Forelimb muscle (tissue), 1 donor: ENCODE measurements at places on chromosomes 11 and 22. TPM values are rescaled to one million over a fixed set of nuclear protein-coding genes. Genes with fewer than 3 reads are reported as not detected.

DDTL gene
- polyA plus RNA-seq: 4.6 TPM

LBHD1 gene
- polyA plus RNA-seq: 5.8 TPM

FZD4 gene
- 26.2 TPM for polyA plus RNA-seq

FGF4 gene
- polyA plus RNA-seq: 12.0 TPM

GLB1L3 gene
- 0.08 TPM for polyA plus RNA-seq

ZNRF3 gene
- 9.7 TPM for polyA plus RNA-seq

DDI1 gene
- polyA plus RNA-seq: not detected
